OCI-LY7 (cell line): ENCODE measurements at places on chromosomes 2 and 18. TPM values are rescaled to one million over a fixed set of nuclear protein-coding genes. Genes with fewer than 3 reads are reported as not detected.

- DNase-seq, result no peak
Observed at GRCh38 chr18:64966667-64967066, 784.1 kb upstream of the CDH7 start.

DNA sequence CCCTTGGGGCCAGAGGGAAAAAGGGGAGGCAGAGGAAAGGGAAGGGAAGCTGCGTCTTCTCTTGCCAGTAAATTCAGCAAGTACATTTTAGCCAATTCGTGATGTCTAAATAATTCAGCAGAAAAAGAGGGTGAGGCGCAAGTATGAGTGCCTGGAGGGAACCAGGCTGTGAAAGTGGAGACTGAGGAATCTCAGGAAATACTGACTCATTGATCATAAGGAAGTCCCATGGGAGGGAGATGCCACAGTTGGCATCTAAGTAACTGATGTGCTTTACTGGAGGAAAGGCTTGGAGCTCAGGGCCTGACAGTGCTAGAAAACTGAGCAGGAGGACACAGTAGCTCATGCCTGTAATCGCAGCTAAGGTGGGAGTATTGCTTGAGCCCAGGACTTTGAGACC lies 31.1 kb downstream of the KIF5C start:
- no peak for DNase-seq

DNA sequence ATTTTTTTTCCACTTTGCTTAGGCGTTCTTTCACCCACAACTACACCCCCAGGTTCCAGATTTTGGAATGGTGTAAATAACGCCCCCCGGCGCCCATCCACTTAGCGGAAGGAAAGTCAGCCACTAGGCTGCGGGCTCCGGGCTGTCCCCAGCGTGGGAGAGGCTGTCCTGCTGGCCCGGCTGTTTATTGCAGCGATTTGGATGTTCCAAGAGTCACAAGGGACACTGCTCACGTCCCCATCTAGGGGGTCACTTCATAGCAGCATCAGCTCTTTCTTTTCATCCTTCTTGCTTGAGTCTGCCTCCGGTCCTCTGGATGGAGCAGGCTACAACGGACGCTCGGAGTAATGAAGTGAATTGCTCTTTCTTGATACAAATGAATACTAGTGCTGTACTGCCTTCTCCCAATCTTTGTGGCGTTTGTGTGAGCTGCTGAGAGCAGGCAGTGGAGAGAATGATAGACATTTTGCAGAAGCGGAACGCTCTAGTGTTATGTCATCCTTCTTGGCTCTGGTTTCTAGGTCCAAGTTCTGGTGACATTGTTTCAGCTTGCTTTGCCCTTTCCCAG lies 50.7 kb upstream of the PAIP2B start:
- peak; percentile 40 for DNase-seq

GRCh38 chr18:39346916-39347315 lies 1781.3 kb upstream of the CELF4 start:
- DNase-seq, result no peak

STK16 gene
- 39.5 and 42.8 TPM in 2 replicates for total RNA-seq

DNA sequence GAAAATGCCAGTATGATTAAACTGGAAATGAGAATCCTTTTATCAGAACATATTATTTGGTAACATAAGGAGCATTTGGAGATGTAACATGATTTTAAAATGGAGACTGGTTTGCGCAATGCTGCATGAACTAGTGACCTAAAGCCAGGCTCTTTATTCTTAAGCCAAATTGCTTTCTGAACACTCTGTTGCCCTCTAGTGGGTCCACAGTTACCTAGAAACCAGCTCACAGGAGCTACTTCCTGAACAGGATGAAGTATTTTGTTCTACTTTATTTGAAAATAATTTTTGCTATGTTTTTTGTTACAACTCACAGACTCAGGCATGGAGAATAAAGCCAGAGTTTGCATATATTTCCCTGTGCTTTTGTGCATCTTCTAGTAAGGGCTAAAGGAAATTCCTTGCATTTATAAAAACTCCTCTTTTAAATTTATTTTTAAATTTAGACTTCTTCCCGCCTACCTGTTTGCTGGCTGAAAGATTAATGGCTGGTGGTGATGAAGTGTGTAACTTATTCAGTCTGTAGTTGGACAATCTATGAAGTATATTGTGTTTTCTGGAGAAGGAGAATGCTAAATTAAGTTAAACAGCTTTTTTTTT lies 146.7 kb downstream of the PARD3B start:
- DNase-seq, result peak; percentile 51

DNA sequence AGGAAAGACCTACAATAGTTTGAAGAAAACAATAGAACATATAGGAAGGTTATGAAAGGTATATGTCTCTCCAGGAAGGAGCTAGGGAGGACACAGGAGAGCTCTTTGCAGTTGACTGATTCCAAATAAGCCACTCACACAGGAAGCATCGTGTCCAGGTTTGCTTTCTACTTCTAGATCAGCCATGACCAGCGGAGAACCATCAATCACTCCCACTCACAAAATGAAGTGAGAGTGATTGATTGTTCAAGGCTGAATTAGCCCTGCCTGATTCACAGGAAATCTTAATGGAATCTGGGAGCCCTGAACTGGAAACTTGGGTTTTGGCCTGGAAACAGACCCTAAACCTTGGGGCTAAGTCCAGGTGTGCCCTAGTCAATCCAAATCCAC lies 1292.2 kb upstream of the ZEB2 start:
- no peak for DNase-seq

- no peak for DNase-seq
Observed at GRCh38 chr2:108940156-108940555, 48.9 kb downstream of the EDAR start.

GLB1L gene
- 6.4 and 6.9 TPM in 2 replicates for total RNA-seq

DNA sequence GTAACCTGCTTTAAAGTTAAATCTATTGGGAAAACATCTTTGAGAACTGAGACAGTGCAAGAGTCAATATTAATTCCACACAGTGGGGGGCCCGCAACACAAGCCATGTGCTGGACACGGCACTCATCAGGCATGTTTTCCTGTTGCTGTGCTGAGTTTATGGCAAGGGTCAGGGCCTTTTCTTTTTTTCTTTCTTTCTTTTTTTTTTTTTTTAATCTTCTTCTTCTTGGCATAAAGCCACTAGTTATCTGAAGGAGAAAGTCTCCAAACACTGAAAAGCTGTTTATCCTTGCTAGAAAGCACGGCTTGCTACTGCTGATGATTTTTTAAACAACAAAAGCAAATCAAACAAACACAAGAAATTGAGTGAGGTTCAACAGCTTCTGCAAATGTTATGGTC lies 252.1 kb downstream of the ZNF521 start:
- DNase-seq, result no peak

- DNase-seq, result no peak
Observed at GRCh38 chr2:73836141-73836943, 7.6 kb downstream of the STAMBP start.

GNLY gene
- total RNA-seq, result not detected in 2 replicates

LIPG gene
- not detected in 2 replicates for total RNA-seq

DNA sequence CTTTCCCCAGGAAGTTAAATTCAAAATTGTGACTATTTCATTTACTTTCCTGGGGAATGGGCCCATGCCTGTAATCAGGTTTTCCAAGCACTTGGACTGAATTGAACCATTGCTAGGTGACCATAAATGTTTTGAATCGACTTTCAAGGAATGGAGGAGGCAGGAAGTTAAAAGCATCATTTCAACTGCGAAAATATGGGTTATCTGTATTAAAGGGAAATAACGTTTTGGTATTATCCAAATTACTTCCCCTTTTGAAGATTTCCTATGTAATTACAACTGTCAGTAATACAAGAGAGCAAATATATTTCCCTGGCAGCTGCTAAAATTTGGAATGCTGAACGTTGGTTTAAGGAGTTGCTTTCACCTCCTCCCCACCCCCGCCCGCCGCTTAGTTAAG lies 19.0 kb downstream of the PNO1 start:
- no peak for DNase-seq

DNA sequence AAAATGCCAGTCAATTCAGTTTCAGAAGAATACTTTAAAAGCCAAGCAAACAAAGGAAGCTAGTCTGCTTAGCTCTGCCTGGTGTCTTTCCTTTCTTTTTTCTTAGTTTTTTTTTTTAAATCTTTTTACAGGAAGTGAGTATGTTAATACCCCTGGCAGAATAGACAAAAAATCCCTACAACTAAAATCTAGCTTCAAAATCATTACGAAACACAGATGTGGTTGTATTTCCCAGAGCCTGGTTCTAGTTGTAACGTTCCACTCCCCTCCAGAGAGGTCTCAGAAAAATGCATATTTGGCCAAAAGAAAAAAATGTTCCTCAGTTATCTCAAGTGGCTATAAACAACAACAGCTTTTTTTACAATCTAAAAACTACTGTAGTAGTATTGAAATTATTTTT lies 202.1 kb upstream of the RND3 start:
- no peak for DNase-seq

DNA sequence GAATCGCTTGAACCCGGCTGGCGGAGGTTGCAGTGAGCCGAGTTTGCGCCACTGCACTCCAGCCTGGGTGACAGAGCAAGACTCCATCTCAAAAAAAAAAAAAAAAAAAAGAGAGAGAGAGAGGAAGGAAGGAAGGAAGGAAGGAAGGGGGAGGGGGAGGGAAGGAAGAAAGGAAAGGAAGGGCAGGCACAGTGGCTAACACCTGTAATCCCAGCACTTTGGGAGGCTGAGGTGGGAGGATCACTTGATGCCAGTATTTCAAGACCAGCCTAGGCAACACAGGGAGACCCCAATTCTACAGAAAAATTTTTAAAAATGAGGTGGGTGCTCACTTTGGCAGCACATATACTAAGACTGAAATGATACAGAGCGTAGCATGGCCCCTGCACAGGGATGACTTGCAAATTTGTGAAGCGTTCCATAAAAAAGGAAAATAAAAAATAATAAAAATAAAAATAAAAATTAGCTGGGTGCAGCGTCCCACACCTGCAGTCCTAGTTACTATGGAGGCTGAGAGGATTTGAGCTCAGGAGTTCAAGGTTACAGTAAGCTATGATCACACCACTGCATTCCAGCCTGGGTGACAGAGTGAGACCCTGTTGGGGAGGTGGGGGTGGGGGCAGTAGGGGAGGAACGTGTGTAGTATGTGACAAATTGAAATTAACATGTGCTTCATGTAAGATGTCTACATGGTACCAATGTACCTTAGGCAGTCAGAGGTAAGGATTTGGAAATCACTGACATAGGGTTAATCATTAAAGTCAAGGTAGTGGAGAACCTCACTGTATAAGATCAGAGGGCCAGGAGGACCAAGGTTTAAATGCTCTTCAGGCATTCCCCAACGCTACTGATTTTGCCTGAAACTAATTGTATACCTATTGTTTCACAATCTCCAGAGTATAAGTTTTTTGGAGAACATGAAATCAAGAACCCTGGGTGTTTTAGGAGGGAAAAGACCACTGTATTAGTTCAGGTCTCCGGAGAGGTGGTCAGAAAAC lies 1.4 kb downstream of the WDCP start:
- no peak for DNase-seq

- no peak for DNase-seq
Observed at GRCh38 chr2:112625474-112626114, 20.1 kb upstream of the SLC20A1 start.

DNA sequence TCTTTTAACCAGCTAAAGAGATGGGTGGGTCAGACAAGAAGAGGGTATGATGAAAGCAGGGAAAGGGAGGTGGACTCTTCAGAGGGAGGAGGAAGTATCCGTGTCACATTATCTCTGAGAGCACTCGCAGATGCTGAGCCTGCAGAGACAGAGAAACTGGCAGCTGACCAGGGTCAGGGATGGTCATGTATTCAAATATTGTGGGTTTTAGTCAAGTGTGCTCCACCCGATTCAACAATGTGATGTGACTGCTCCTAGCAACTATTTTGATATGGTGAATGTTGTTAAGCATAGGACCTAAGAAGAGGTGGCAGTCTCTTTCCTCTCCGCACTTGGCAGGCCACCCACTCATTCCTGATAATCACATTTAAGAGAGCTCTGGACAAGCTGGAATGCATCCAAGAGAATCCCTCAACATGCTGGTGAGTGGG lies 1.3 kb upstream of the CLIP4 start:
- no peak for DNase-seq

GRCh38 chr2:182048621-182049020 lies 63.0 kb downstream of the PPP1R1C start:
- DNase-seq, result no peak

DNA sequence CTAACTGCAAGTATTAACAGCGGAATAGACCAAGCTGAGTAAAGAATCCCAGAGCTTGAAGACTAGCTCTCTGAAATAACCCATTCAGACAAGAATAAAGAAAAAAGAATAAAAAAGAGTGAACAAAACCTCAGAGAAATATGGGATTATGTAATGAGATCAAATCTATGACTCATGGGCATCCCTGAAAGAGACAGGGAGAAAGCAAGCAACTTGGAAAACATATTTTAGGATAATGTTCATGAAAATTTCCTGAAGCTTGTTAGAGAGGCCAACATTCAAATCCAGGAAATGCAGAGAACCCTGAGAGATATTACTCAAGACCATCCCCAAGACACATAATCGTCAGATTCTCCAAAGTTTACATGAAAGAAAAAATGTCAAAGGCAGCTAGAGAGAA lies 17.3 kb downstream of the PFN4 start:
- no peak for DNase-seq
